Activated CD8-positive, alpha-beta memory T cell treated with anti-CD3 and anti-CD28 coated beads for 1 hour (primary cell): ENCODE measurements at places on chromosomes 7 and 10.

- no peak for DNase-seq
Observed at GRCh38 chr7:135759532-135759931, 10.9 kb upstream of the FAM180A start.

DNA sequence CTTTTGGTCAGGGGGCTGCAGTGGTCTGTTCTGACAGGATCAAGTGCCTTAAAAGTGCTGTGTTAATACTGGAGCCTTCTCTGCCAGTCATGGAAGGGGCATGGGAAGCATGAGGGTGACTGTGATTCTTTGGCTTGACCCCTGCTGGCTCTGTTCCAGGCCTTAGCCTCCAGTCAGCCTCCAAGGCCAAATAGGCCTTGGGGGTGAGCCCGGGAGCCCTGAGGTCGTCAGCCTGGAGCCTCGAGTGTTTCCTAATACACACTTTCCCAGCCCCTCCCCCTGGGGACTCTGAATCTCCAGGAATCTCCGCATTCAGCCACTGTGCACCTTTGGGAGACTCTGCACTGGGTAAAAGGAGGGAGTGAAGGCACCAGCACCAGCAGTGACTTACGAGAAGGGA, 10.0 kb downstream of the HKDC1 start:
- no peak for DNase-seq

DNA sequence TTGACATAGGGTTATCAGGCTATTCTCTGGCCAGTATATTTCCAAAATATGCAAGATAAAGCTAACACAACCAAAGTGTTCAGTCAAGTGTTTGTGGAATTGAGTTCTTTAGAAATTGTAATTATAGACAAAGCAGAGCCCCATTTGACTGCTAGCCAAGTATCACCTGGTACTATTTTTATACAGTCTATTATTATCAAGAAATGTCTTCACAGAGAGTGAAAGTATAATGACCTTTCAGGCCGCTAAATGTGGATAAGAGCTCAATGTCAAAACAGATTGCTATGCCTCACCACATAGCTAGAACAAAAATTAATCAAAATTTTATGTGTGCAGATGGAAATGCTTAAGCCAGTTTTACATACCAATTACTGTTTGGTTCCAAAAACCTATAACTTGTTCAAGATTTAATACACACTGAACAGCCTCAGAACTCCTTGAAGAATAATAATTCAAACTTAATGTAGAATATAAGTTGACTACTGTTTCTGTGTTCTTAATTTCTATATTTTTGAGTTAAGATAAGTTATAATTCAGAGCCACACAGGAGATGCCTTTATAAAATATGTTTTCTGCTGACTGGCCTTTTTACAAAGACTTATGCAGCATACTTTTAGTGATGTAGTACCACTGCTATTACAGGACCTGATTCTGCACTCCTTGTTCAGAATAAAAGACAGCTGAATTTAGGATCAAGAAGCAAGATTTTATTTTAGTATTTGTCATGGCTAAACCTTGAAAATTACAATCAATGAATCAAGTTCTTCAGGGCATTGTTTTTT, 31.0 kb downstream of the PRPS1L1 start:
- no peak for DNase-seq

GRCh38 chr10:13536674-13537366, 8.0 kb upstream of the BEND7 start:
- no peak for DNase-seq

GRCh38 chr7:100190048-100190711, 12.5 kb downstream of the STAG3 start:
- no peak for DNase-seq

- DNase-seq, result no peak
Observed at GRCh38 chr10:11760151-11760550, 18.0 kb downstream of the ECHDC3 start.

DNA sequence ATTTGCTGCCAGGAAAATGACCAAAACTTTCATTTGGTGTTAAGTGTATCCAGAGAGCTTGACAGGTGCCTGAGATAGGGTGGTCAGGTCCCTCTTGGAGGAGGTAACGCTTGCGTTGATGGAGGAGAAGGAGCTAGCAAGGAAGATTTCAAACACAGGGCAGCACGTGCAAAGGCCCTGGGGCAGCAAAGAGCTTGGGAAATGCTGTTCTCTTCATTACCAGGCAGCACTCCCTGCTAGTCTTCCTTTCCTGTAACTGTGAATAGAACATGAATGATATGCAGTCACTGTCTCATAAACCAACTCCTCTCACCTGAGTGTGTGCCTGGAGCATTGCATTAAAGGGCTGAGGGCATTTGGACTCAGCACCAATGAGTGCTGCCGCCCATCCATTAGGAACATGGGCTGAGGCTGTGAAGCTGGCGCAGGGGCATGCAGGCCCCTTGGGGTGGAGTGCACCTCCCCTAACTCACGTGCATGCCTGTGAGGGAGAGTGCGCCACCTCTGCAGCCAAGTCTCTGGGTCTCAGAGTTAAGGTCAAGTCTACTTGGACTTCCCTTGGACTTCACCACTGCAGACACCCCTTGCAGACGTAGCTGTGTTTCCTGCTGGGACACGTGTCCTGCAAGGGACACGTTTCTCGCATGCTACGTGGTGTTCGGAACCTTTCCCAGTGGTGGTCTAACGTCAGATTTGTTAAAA, 136.8 kb downstream of the PAXIP1 start:
- DNase-seq, result no peak

- no peak for DNase-seq
Observed at GRCh38 chr10:70649526-70649925, 22.8 kb upstream of the ADAMTS14 start.

DNA sequence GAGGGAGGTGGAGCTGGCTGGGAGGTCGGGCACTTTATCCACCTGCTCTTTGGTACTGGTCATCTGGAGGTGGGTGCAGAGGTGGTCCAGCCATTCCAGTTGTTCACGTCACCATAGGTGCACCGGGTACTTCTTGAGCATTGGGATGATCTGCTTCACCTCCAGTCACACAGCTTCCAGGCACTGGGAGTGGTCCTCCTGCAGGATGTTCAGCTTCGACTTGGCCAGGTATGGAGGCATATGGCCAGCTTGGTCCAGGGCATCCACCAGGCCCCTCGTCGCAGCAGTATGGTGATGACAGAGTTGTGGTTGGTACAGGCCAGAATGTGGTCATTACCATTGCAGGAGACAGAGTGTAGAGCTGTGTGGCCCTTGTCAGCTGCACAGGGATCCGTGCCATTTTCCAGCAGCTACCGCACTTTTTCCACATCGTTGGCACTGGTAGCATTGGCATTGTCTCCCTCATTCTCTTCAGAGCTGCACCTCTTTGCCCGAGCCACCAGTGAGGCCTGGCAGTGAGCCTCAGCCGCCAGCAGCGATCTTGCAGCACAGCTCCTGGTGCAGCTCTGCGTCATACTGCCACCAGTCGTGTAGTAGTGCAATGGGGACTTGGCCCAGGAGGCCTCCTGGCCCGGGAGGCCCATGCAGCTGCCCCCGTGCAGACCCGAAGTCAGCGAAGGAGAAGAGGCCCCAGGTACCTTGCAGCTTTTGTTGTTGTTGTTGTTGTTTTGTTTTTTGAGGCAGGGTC, 150.9 kb downstream of the ZNF22 start:
- DNase-seq, result no peak

DNA sequence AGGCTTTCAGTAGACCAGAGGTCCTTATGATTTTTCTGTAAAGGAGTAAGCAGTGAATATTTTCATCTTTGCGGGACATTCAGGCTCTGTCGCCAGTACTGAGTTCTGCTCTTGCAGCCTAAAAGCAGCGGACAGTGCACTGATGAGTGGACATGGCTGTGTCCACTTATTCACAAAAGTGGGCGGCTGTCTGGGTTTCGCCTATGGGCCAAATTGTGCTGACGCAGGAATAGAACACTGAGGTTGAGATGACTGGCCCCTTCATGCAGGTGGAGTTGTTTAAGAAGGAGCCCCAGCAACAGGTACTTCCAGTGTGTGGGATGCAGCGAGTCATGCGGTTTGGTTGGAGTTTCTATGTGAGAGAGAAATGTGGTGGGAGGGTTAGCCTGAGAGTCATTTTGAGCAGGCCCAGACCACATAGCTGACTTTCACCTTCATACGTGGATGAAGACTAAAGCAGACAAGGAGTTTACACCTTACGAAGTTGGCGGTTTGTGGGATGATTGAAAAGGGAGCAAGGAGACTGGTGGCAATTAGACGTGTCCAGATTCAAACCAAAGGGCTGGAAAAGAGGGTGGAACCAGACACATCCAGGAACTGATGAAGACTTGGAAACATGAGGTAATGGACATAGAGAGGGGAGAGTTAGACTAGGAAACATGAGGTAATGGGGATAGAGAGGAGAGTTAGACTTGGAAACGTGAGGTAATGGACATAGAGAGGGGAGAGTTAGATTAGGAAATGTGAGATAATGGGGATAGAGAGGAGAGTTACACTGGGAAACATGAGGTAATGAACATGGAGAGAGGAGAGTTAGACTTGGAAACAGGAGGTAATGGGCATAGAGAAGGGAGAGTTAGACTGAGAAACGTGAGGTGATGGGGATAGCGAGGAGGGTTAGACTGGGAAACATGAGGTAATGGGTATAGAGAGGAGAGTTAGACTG, 38.2 kb downstream of the WDR37 start:
- DNase-seq, result no peak

- no peak for DNase-seq
Observed at GRCh38 chr7:4025210-4025609, 656.9 kb upstream of the FOXK1 start.
